ENCODE measurements at places on chromosomes 12 and 14.

GRCh38 chr14:91349481-91350074, 68.0 kb downstream of the CCDC88C start:
- no peak for DNase-seq

DNA sequence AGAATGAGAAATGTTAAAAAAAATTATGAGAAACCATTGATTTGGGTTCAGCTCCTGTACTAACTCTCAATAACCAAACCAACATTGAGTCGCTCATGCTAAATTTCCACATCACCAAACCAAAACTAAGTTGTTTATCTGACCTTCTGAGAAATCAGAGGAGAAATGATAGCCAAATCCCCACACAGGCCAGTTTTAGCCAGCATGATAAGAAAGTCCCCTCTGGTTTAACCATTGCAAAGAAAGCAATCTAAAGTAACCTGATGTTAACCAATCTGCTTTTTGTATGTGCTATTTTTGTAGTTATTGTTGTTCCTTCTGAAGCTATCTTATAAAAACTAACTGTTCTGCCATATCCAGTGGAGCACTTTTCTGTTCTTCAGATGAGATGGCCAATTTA, 599.7 kb downstream of the SLC16A7 start:
- DNase-seq = no peak

- peak; percentile 88 for DNase-seq
Measured at GRCh38 chr12:112121780-112122565, 3.4 kb upstream of the TRAFD1 start.

- peak; percentile 30 for DNase-seq
Measured at GRCh38 chr12:20624718-20625117, 70.4 kb upstream of the SLCO1C1 start.

- no peak for DNase-seq
Measured at GRCh38 chr12:70074510-70074909, 168.7 kb upstream of the CNOT2 start.
